ENCODE measurements at places on chromosomes 2 and 18. TPM values are rescaled to one million over a fixed set of nuclear protein-coding genes. Genes with fewer than 3 reads are reported as not detected.

DNA sequence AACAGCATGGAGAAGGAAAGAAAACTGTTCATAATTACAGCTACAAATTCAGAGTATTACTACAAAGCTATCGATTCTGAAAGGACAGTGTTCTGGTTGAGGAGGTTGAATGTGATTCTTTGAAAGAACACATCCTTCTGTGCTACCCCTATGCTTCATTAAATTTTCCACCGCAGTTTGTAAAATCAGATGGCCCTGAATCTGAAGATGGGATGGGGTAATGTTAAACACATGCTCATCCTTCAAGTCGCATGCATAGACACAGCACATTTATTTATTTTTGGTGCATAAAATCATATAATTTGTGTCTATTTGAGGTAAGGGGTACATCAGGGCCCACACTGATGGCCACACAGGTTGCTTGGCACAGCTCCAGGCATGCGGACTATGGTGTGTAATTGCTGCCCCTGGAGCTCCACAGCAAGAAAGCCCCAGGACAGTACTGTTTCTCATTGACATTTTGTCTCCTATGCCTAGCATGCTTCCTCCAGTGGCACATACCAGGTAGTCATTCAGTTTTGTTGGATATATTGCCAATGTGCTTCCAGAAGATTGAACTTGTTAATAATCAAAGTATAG is 238.8 kb upstream of the TANK start:
- DNase-seq = no peak

DNA sequence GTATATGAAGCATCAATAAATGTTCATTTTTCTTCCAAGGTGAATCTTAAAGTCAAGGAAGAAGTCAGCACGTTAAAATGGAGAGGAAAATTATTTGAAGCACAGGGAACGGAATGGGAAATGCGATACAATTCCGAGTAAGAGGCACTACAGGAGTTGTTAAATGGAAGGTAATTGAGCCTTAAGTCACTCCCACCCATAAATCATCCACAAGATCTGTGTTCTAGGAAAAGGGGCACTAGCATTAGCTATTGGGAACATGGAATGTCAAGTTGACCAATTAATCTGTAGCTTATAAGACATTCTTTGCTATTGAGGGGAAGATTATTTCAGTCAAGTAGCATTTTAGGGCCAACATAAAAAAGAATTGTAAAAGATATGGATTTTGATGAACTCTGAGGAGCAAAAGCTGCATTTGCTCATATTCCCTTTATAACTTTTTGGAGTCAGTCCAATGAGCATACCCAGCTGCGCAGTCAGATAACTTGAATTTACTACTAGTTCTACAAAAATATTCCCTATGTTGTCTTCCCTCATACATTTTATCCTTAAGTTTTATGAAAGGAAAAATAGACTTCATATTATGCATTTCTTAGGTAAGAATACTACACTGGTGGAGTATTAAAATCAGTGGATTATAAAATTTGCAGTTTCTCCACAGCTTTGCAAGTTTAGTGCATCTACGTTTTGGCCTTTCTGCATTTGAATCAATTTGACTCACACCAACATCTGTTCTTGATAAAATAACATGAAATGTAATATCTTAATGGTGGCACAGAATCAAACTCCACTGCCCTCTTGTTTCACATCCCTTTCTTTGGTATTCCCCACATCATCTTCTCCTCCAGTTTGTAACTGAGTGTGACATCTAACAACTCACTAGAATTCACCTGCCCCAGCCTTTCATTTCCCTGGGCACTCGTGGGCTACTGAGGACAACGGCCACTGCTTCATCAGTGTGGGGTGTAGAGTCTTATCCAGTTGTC is 95.6 kb downstream of the SP3 start:
- no peak for DNase-seq

DNA sequence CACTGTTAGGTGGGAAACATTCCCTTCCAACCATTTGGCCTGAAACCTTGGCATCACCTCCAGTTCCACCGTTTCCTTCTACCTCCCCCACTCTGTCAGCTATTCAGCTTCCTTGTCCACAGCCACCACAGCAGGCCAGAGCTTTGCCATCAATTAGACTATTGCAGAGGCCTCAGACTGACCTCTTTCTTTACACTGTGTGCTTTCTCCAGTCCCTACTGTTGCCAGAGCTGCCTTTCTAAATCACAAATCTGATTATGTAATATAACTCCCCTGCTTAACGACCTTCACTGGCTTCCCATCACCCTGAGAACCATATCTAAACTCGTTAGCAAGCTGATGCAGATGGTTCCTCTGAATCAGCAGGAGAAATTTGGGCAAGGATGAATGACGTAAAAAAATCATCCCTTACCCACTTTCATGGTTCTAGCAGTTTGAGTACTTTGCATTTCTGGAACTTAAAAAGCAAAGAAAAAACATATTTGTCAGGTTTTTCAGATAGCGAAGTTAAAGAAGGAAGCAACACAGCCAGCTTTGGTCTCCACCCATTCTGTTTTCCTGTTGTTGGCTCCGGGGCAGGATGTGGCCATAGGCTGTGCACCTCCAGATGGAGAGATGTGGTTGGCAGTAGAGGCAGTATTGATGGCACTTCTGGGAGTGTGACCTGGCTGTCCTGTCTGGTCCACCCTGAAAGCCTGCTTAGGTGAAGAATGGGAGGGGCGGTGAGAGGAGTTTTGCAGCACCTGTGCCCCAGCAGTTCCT is 422.1 kb downstream of the PARD3B start:
- DNase-seq = no peak

DNA sequence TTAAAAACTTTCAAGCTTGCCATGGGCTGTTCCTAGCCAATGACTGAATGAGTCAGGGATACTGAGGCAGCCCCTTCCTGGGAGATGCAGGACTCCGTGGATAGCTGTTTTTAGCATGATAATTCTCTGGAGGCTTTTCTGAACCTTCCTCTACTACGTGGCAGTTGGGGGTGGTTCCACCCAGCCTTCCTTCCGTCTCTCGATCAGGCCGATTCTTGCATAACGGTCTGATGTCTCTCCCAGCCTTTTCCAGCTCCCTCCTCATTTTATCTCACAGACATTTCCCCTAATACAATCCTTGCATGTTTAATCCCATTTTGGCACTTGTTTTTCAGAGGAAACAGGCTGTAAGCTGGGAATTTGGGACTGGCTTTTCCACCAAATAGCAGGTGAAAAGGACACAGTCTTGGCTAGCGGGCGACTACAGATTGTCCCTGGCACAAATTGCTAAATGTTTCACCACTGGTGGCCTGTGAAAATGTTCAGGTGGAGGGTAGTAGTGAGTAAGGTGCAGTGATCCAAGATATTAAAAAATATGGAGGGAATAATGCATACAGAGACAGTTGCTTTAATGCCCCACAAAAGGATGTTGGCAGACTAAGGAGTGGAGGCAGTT is 21.0 kb upstream of the CTLA4 start:
- no peak for DNase-seq

NOL4 gene
- 2.0 TPM for total RNA-seq

TNS1 gene
- 43.8 TPM for total RNA-seq

RMDN2 gene
- total RNA-seq = 46.2 TPM

C2orf80 gene
- not detected for total RNA-seq

All from mucosa of descending colon (tissue), 3 donors.